ENCODE measurements at places on chromosomes 7 and 10. TPM values are rescaled to one million over a fixed set of nuclear protein-coding genes. Genes with fewer than 3 reads are reported as not detected.

The FAM149B1 gene
- 23.4 TPM for polyA plus RNA-seq

The SLC26A3 gene
- polyA plus RNA-seq: not detected

The HABP2 gene
- polyA plus RNA-seq: 0.19 TPM

The PRLHR gene
- not detected for polyA plus RNA-seq

The PIK3AP1 gene
- polyA plus RNA-seq: 1.8 TPM

DNA sequence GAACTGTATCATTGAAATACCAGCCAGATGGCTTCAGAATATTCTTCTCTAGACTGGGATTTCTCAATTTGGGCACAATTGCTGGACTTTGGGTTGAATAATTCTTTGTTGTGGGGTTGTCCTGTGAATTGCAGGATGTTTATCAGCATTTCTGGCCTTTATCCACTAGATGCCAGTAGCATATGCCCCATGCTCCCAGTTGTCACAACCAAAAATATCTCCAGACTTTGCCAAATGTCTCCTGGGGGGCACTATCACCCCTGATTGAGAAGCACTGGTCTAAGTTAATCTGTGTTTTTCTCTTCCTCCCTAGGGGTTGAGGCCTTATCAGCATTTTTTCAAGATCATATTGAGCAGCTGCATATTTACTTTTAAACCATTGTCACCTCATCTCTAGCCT, 204.9 kb upstream of the SP8 start:
- DNase-seq: no peak

DNA sequence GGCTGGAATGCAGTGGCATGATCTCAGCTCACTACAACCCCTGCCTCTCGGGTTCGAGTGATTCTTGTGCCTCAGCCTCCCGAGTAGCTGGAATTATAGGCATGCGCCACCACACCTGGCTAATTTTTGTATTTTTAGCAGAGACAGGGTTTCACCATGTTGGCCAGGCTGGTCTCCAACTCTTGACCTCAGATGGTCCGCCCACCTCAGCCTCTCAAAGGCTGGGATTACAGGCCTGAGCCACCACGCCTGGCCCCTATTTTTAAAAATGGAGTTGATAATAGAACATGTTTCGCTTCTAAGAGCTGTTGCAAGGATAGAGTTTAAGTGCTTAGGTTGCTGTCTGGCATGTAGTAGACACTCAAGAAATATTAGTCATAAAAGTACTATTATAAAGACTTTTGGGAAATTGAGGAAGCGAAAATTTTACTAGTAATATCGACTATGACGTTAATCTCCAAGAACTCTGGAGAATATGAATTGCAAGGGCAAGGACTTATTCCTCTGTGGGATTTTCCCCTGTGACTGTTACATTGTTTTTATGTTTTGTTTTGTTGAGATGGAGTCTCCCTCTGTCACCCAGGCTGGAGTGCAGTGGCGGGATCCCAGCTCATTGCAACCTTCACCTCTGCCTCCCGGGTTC, 7.9 kb downstream of the GTF2I start:
- no peak for DNase-seq

DNA sequence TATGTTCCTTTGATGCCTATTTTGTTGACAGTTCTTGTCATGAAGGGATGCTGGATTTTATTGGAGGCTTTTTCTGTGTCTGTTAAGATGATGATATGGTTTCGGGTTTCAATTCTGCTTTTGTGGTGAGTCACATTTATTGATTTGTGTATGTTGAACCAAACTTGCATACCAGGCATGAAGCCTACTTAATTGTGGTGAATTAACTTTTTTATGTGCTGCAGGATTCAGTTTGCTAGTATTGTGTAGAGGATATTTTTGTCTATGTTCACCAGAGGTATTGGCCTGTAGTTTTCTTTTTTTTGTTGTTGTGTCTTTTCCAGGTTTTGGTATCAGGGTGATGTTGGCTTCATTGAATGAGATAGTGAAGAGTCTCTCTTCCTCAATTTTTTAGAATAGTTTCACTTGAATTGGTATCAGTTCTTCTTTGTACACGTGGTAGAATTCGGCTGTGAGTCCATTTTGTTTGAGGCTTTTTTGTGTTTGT, 345.9 kb downstream of the KIF20B start:
- no peak for DNase-seq

GRCh38 chr7:124426621-124427020, 339.0 kb downstream of the GPR37 start:
- no peak for DNase-seq

DNA sequence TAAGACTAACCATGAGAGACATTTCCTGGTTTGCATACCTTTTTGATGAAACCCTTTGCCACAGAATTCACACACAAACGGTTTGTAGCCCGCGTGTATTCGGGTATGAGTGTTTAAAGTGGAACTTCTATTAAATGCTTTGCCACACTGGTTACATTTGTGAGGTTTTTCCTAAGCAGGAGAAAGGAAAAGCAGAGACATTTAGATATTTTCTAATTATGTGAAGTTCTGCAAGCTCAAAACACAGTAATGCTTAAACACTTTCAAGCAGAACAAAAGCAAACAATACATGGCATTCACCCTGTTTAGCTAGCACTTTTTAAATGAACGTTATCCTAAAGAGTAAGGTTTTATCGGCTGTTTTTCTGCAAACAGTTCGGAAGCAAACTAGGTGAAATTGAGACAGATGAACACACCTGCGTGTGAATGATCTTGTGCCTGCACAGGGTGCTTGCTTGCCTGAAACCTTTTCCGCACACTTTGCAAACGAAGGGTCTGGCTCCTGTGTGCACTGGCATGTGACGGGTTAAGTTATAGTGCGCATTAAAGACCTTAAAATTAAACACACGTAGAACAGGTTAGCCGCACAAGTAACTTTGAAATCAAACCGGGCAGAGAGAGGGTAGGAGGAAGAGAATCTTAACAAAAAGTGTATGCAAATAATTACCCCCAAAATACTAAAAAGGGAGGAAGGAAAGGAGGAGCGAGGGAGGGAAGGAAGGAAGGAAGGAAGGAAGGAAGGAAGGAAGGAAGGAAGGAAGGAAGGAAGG, 1.6 kb downstream of the FEZF1 start:
- no peak for DNase-seq

- DNase-seq: no peak
Measured at GRCh38 chr10:35420827-35421552, 84.7 kb downstream of the CCNY start.

DNA sequence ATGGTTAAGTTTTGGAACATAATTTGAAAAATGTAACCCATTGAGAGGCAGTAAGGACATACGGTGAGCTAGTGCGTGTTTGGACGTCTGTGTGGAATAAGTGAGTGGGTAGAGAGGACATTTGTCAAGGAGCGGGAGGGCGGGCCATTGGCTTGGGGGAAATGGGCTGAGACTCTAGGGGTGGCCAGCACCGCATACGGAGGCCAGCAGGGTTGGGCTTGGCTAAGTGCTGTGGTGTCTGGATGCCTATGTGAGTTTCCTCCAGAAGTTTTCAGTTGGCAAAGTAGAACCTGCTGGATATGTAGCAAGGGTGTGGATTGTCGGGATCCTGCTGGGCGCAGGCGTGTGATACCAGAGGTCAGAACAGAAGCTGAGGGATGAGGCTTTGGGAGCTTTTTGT, 103.0 kb downstream of the TCF7L2 start:
- no peak for DNase-seq

GRCh38 chr10:7507887-7508726, 97.3 kb upstream of the SFMBT2 start:
- no peak for DNase-seq

DNA sequence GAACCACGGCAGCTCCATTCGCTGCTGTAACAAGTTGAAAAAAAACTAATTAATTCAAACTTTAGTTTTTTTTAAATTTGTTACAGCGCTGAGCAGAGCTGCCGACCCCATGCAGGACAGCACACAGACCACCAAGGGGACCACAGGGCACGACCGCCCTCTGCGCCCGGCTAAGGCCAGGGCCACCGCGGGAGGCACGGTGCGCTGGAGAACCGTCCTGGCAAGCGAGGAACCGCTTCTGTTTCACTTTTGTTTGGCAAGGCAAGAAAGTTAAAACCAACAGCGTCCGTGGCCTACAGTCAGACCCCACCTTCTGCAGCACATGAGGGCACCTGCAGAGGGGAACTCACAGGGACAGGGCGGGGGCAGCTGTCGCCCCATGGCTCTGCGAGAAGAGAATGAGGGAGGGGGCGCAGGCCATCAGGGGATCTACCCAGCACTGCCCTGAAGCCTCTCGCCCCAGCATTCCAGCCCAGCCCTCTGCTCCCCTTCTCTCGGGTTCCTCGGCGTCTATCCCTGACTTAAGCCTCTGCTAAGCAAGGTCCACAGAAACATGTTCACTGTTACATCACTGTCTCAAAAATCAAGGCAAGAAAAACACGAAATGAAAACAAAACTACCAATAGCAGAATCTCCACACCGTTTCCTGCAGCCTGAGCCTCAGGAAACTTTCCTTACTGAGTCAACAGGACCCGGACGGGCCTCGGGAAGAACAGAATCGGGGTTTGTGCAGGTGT, 204.4 kb downstream of the DIP2C start:
- DNase-seq: no peak

DNA sequence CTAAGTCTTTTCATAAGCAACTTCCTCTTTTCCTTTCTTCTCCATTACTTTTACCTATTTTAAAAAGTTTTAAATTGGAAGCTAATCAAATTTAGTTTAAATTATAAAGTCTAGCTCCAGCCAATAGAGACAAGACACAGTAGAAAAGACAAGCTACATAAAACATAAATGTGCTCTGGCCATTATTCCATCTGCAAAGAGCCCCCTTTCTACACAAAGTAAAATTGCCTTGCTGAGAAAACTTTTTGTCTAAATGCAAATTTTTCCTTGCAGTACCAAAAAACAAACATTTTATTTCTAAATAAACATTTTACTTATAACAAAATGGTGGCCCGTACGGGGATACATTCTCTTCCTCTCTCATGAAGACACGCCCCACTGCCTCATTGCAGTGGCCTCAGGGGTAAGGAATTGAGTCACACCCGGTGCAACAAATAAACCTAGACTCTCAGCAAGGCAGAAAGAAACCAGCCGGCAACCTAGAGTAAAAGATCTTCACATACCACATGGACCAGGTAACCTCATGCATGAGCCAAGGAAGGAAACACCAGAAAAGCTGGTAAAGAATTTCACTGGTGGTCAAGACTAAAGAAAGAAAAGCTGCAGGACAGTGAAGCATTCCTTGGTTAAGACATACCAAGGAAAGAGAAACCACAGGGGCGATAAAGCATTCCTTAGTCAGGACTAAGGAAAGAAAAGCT, 71.6 kb upstream of the ZNF746 start:
- DNase-seq: no peak
